Sigmoid colon (tissue), 7 donors: ENCODE measurements at places on chromosomes 6 and 20. TPM values are rescaled to one million over a fixed set of nuclear protein-coding genes. Genes with fewer than 3 reads are reported as not detected.

DNA sequence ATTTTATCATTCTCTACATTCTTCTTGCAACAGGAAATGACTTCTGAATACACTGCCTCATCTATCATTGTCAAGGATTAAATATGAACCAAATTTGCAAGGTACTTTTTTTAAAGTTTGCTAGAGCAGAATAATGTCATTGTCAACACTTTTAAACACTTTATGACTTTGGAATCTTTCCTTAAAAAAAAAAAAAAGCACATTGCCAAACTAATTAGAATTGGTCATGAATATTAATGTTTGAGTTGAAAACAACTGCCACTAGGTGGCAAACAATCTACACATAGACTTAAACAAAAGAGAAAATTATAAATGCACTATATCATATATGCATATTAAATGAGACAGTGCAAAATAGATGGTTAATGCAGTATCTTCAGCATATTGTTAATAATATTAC is 32.5 kb upstream of the TMEM244 start:
- H3K4me3 ChIP-seq: no peak overlapping the region
- no peak overlapping the region for H3K27ac ChIP-seq
- no peaks in the 10 kb centered on the region for H3K36me3 ChIP-seq

- H3K4me1 ChIP-seq: no peaks in the 10 kb centered on the region
- no peak within 1 kb of the TSS for H3K27ac ChIP-seq
- H3K27me3 ChIP-seq: no peaks in the 10 kb centered on the region
- no peak for DNase-seq
Observed at GRCh38 chr20:45629496-45630100, at the start of gene WFDC10A. TSS of gene WFDC10A (plus strand) at chr20:45629739. CDS start at chr20:45629814, 75 bp downstream.

The ANKRD66 gene
- not detected for total RNA-seq

The HFE gene
- 7.8 TPM for total RNA-seq

DNA sequence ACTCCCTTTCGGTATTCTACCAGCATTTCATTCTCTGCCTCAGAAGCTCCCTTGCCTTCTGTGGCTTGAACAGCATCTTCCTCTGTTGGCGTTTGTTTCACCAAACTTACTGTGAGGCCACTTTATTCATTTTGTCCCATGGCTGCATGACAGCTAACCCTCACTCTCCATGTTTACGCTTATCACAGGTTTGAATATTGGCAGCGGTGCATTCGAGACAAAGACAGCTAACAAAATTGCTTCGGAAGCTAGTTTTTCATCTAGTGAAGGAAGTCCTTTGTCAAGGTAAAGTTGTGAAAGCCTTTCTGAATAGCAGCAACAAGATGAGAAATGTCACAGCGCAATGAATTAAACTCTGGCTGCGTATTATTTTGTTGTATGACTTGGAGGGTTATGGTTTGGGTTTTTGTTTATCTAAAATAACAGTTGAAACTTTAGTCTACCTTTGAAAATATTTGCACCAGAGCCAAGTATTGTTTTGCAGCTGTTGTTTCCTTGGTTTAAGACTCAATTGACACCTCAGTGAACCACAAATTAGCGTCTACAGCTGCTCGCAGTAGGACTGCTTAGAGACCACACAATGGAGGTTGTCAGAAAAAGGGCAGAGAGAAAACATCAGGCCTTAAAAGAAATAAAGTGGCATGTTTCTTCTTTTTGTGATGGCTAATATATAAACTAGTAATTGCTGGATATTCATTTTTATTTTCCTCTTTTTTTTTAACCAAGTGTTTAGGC is 70.4 kb upstream of the XRN2 start:
- peaks cover 25% of the 10 kb centered on the region for H3K36me3 ChIP-seq
- no peaks in the 10 kb centered on the region for H3K27me3 ChIP-seq
- H3K27ac ChIP-seq: no peak overlapping the region
- no peak for DNase-seq

DNA sequence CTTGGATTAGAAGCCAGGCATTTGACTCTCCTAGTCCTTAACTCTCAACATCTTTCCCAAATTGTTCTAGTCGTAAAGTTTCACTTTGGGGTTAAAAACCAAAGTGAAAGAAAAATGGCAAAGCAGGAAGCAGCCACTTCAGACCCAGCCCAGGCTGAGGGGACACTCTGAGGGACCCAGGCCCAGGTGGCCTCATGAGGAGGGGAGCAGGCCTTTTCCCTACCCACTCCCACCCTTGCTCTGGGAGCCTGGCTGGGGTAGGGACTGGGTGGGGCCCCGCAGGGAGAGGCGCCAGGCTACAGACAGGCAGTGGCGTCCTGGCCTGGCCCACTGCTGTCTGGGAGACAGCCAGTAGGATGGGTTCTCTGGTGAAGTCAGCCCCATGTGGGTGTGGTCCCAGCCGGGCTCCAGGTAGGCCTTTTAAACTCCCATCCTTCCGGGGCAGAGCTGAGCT is 68.7 kb upstream of the MYL9 start:
- DNase-seq: peak; percentile 83
- H3K27ac ChIP-seq: peak overlapping the region; percentile 98
- H3K36me3 ChIP-seq: no peaks in the 10 kb centered on the region
